HS-5 (cell line): ENCODE measurements at places on chromosomes 7 and 10.

DNA sequence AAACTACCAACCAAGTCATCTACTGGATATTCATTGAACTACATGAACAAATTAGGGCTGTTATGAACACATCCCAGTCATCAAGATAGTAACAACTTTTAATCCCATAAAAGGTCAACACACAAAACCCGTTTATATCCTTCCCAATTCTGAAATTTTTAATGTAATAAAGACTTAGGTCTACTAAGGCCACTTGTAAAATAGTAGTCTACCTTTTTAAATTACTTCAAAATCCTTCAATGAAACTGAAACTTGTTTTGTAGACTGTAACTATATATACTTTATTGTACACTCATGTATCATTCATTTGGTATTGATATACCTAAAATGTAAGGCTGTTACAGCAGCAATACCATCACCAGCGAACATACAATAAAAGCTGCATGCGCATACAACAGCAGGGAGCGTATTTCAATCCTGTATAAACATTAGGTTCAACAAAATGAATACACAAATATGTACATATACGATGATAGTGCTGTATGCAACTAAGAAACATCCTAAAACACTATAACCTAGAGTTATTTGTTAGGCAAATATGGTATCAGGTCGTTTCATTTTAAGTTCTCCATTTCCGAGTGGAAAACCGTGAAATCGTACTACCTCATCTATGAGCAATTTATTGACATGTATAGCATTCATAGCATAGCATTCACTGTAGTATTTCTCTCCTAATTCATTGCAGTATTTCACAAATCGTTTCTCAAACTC, 973 bp downstream of the ATAD1 start:
- DNase-seq: no peak

- no peak for DNase-seq
Observed at GRCh38 chr7:33714208-33714607, 191.1 kb upstream of the BMPER start.

- DNase-seq: no peak
Observed at GRCh38 chr7:94350734-94351133, 44.0 kb upstream of the COL1A2 start.

GRCh38 chr7:24786306-24786705, 29.0 kb upstream of the GSDME start:
- no peak for DNase-seq

DNA sequence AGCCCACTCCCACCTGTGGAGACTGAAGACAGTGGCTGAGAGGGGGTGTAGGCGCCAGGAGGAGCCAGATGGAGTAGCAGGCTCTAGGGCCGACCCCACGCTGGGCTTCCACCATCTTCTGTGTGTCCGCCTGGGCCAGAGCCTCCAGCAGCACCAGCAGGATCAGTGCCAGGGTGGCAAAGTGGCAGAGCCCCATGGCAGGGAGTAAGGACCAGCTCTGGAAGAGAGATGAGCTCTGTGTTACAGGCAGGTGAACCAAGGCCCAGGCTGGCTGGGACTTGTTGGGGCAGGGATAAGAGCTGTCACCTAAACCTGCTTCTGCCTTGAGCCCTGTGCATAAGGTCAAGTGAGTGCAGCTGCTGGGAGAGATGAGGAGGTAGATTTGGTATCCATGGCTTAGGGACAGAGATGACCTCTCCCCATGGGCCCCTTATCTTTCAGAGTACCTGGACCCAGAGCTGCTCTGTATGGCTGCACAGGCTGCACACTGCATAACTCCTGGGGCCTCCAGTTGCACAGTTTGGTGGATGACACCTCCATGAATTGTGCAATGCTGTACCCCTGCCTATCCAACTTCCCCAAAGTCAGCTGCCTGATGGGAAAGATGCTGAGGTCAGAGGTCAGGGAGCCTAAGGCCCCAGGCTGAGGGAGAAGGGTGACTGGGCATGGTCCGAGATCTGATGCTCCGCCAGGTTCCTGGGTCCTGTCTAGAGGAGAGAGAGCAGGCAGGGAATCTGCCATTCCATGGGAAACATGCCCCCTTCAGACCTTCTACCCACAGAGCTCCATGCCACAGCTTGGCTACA, 7.4 kb upstream of the SAMD8 start:
- no peak for DNase-seq

DNA sequence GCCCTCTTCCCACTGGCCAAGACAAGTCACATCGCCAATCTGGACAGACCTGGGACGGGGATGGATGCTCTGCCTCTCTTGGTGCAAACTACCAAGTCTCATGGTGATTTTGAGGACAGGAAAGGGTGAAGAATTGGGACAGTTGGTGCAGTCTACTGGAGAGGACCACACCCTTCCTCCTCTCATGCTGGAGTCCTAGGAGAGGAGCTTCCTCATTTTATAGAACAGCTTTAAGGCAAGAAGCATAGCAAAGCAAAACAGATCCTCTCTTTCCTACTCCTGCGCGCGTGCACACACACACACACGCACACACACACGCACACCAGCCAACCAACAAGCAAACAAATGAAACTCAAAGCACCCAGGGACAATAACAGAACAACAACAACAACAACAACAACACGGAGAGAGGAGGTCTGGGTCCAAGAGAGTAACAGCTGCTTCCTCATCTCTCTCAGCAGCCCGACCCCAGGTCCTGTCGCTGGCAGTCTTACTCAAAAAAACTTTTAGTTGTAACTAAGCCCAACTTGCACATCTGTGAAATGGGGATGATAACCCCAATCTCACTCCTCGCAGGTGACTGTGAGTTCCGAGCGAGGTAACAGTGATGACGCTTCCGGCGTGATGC, 83.4 kb downstream of the TMEM178B start:
- DNase-seq: no peak

DNA sequence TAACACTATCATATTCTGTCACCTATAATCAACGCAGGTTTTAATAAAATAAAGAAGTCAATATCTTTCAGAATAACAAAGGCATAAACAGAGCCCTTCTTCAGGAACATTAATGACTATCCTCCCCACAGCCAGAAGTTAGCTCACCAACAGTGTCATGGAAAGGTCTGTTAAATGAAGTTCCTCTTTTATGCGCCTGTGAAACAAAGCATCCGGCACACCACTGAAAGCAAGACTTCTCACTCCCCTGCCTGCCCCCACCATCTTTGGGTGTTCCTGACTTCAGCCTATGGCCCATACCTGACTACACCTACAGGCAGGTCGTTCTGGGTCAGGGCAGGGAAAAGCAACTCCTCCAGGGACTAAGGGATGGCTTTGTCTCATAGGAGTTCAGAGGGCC, 205.4 kb downstream of the FANK1 start:
- no peak for DNase-seq

DNA sequence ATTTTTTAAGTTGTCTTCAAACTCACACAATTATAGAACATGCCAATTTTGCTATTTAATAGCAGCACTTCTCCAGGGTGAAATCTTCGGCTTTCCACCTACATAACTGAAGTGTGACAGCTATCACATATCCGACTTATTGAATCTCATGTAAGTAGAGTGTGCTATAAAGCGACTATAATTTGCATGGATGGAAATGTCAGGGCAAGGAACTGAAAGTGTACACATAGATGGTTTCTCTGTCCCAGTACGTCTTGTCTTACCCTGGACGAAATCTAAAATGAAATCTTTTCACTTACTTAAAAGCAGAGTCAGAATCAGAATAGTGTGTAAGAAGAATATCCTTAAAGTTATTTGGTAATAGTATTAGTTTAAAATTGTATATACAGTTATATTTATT, 132.3 kb downstream of the THSD7A start:
- DNase-seq: no peak

DNA sequence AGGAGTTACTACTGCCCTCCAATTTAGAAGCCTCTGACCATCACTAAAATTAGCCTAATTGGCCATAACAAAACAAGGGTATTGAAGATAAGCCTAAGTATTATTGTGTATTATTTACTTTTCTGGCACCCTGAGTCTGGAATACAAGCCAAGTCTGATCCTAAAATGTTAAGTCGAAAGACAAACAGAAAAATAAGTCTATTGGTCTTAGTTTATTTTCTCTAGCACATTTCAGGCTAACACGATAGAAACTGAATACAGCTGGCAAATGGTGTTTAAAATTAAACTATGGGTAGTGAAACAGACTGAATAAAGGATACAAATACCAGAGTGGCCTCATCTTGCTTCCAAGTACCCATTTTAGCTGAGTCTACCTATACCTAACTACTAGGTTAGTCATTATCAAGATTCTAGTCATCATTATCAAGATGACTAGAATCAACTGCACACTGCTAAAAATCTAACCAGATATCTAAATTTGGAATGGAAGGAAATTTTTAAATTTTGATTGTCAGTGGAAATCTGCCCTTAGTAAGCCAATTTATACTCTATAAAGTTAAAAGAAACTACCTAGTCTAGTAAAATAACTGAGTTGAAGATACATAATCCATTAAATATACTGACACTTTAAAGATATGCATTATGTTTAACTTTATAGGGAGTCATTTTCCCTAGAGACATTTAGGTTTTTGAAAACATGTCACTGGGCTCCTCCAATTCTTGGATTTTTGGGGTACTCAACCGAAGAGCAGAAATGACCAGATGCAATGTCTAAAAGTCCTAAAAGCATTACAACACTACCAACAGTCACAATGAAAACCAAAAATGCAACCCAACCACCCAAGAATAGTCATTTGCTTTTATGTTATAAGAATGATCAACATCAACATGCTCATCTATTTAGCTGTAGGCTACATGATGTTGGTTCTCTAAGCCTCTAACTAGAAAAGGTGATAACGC, 80.9 kb downstream of the NT5C2 start:
- no peak for DNase-seq

GRCh38 chr10:73759512-73760115, 15.4 kb downstream of the SEC24C start:
- no peak for DNase-seq

- no peak for DNase-seq
Observed at GRCh38 chr10:122227754-122228153, 43.3 kb upstream of the BTBD16 start.

GRCh38 chr10:62457598-62457997, 83.4 kb downstream of the ZNF365 start:
- no peak for DNase-seq

GRCh38 chr10:6025683-6026255, 36.4 kb downstream of the IL2RA start:
- no peak for DNase-seq

DNA sequence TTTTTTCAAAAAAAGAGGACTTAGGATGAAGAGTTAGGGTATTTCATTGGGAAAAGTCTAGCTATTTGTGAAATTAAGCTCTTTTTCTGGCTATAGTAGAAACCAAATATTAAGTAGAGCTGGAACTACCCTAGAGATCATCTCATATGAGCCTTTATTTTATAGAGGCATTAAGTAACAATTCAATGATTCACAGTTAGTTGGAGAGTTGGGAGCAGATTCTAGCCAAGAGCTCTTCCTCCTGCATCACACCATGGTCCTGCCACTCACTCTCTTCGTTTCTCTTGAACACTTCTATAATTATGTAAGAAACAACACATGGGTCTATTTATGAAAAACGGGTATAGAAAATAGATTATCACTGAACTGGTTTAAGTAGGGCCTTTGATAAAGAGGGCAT, 76.1 kb upstream of the ANK3 start:
- DNase-seq: no peak

DNA sequence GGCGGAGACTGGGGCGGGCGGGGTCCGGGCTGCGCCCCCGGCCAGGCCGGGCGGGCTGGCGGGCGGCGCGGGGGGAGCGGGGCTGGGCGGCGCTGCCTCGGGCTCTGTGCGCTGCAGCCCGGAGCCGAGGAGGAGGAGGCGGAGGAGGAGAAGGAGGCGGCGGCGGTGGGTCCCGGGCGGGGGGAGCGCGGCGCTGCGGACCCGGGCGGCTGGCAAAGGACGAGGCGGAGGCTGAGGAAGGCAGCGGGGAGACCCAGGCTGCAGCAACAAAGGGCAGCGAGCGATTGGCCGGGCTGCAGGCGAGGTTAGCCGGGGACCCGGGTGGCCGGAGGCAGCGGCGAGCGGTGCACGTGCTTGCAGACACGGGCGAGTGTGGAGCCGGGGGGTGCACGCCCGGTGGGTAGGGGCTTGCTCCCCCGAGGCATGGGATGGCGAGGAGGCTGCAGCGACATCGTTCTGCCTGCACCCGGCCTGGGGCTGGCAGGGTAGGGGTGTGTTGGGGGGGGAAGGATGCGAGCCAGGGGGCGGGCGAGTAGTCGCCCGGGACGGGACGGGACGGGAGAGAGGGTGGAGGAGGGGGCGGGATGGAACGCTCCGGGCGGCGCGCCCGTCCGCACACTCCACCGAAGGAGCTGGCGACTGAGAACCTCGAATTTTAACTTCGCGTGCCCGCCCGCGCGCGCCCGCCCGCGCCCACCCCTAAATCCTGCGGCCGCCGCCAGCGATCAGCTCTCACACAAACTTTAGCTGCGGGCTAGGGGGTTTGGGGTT, 844 bp upstream of the KAT6B start:
- DNase-seq: no peak

DNA sequence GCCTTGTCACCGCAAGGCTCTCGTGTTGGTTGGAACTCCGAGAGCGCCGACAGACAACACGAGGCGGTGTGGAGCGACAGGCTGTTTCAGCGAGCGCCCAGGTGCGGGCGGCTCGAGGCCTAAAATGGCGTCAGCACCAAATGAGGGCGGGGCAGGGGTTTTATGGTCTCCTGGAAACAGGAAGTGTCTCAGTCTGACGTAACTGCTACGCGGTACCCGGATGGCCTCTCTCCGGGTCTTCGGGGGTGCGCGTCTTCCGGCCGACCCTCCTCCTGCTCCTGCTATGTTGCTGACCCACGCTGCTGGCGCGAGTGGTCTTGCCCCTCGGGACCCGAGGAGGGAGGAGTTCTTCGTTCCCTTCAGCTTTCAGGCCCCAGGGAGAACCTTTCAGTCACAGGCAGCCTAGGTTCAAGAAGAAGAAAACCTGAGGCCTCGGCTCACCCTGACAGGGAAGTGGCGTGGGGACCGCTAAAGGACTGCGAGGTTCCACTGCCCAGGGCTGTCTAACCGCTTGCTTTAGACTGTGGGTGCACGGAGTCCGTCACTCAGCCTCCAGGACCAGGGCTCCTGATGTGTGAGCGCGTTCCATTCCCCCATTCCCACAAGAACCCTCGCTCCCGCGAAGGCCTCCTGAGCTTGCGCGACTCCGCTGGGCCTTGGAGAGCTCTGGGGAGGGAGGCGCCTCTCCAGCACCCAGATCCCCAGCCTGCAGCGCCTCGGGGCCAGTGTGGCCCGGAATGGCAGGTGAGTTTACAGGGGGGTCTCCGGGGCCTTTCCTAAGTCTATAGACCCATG, 77.3 kb downstream of the GLRX3 start:
- DNase-seq: no peak

GRCh38 chr7:99694201-99694911, 14.6 kb upstream of the CYP3A5 start:
- DNase-seq: no peak

DNA sequence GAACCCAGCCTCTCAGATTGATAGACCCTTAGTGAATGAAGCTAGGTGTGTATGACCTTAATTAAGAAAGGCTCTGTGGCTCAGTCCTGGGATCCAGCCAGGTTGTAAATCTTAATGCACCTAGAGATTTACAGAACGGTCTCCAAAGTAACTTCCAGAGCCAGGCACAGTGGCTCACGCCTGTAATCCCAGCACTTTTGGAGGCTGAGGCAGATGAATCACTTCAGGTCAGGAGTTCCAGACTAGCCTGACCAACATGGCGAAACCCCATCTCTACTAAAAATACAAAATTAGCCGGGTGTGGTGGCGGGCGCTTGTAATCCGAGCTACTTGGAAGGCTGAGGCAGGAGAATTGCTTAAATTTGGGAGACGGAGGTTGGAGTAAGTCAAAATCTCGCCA, 24.3 kb downstream of the CALHM2 start:
- no peak for DNase-seq

- DNase-seq: no peak
Observed at GRCh38 chr7:138008588-138009349, 6.9 kb upstream of the CREB3L2 start.
